ENCODE measurements at places on chromosomes 7 and 10.

DNA sequence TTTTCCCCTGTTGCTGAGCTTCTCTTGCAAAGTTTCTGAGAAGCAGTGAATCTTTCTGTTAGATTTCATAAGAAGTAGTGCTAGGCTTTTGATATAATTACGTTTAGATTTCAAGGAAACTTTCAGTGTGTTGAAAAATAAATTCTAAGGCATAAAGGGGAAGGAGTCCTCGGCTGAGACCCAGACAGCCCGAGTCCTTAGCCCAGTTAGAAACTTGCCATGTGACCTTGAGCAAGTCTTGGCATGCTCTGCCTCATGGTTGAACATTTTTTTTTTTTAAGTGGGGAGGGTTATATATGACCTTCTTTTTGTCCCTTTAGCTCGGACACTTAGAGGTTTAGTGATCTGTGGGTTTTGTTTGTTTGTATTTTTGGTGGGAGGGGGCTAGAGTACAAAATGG, 117.5 kb downstream of the TCF7L2 start:
- no peak for DNase-seq

DNA sequence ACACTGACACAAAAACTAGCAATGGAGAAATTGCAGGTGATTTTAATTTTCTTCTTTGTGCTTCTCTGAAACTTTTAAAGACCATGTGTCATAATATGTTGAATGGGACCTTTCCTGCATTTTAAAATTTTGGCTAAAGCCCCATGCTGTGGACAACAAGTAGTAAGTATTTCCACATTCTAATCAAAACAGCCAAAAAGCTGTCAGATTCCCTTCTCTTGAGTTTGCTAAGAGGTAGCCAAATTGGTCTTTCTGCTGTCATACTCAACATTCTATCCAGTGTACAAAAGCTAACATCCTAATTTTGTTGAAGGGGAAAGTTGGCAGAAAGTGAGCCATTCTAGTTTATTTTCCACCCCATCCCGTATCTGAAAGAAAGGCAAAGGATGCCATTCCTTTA, 447.6 kb downstream of the TFEC start:
- DNase-seq, result no peak

DNA sequence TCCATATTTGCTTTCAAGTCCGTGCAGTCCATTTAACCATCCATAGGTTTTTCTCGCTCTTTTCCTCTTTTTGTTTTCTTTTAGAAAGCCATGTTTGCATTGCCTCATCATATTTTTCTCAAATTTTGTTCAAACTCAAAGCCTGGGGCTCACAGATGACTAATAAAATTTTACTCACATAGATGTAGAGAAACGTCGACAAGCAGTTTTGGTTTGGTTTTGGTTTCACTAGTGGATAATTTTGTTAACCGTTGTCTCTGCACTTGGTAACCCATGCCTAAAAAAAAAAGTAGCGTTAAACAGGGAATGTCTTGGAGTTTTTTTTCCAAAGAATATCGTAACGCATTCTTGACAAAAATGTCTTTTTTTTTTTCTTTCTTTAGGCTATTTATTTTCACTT, 344.2 kb upstream of the GALNT17 start:
- DNase-seq, result no peak

- DNase-seq, result no peak
Observed at GRCh38 chr10:12344375-12345110, 4.8 kb upstream of the CAMK1D start.

DNA sequence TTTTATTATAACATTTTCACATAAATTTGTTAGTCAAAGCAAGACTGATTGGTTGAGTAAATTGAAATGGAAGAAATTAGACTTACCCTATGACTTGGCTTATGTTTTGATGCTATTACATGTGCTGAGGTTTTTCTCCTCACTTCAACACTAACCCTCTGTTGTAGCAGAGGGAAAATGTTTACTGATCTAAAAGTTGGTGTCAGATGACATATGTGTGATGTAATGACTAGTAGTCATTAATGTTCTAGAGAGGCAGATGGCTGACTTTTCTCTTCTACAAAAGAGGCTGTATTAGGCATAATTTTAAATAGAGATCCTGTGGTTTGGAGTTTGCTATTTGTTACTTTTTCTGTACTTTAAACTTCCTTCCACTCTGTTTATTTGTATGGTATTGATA, 266.0 kb downstream of the BBS9 start:
- no peak for DNase-seq

DNA sequence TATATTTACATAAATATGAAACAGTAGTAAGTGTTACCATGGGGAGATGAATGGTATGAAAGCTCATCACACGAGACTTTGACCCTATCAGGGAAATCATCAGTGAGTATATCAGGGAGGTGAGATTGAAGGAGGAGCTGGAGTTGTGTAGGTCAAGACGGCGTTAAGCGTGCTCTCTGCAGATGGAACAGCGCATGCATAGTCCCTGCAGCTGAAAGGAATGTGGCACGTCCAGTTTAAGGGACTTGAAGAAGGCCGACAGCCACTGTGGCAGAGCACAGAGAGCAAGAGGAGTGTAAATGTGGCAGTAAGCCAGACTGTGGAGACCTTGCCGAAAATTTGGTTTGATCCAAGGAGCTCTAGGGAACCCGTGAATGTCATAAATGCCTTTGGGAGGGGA, 38.9 kb downstream of the POU6F2 start:
- DNase-seq, result peak; percentile 61

GRCh38 chr7:21568762-21569161, 25.9 kb downstream of the DNAH11 start:
- no peak for DNase-seq

GRCh38 chr10:124221356-124222317, 128.2 kb upstream of the CHST15 start:
- no peak for DNase-seq

GRCh38 chr7:99120501-99120900, 23.4 kb downstream of the SMURF1 start:
- DNase-seq, result no peak

GRCh38 chr7:101680406-101681145, 51.5 kb upstream of the MYL10 start:
- no peak for DNase-seq

DNA sequence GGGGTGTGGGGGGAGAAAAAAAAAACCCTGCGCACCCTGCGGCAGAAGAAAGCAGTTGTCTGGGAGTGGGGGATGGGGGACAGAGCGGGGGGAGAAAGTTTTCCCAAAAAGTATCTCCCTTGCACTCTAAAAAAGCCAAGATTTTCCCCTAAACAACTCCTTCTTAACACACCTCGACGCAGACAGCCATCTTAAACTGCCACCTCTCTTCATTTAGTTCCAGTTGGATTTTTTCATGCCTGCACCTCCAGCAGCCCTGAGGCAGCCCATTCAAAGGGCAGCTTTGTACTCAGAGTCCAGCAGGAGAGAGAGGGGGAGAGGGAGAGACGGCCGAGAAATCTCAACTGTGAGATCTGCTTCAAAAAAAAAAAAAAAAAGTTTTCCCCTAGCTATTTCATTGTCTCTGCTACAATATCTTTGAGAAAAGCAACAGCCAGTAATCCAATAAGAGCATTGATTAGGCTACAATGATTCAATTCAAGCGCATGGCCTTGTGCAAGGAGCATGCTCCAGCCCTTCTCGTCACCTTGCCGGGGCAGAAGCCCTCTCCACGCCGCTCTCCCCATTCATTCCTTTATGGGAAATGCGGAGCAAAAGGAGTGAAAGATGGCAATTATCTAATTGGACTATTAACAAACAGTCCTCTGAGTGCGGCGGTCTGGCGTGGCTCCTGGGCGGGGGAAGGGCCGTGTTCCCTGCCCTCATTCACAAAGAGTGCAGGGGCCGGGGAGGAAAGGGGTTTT, 939 bp upstream of the VAX1 start:
- DNase-seq, result no peak

DNA sequence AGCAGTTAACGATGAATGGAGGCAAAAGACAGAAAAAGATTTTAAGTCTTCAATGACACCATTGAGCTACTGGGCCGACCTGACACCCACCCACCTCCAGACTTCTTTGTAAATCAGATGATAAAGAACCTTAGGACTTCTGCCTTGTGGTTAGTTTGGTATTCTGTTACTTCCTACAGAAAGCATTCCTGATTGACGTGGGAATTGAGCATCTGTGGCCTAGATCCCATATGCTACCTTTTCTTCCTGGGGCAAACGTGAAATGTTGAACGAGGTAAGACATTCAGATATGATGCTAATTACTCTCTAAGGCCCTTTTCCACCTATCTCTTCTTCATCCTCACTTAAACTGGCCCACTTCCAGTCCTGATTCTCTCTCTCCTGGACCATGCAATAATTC, 10.2 kb downstream of the PRLHR start:
- DNase-seq, result no peak

DNA sequence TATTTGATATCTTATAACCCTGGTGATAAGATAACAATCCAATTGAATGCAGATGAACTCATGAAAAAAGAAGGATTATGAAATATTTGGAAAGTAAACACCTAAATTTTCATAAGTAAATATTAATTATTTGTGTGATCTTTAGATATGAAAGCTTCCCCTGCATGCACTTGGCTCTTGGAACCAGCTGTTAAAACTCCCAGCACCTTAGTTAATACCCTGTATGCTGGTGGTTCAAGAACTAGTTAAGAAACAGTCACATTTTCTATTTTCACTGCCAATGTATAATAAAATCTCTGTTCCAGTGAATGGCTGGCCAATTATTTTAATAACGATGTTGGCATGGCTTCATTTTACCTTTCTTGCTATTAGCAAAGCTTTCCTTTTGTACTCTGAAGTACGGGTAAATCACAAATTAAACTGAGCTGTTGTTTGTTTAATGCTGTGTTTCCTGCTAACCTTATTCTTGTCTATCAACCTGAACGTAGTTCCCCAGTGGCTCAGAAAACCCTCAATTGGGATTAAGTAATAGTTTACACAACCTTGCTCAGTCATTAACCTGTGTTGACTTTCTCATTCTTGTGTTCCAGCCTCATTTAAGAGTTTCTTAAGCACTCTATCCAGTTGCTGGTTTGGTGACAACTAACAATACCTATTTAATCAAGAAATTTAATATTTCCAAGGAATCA, 38.9 kb downstream of the MET start:
- no peak for DNase-seq

GRCh38 chr10:132328738-132329137, 3.3 kb upstream of the LRRC27 start:
- peak; percentile 41 for DNase-seq

DNA sequence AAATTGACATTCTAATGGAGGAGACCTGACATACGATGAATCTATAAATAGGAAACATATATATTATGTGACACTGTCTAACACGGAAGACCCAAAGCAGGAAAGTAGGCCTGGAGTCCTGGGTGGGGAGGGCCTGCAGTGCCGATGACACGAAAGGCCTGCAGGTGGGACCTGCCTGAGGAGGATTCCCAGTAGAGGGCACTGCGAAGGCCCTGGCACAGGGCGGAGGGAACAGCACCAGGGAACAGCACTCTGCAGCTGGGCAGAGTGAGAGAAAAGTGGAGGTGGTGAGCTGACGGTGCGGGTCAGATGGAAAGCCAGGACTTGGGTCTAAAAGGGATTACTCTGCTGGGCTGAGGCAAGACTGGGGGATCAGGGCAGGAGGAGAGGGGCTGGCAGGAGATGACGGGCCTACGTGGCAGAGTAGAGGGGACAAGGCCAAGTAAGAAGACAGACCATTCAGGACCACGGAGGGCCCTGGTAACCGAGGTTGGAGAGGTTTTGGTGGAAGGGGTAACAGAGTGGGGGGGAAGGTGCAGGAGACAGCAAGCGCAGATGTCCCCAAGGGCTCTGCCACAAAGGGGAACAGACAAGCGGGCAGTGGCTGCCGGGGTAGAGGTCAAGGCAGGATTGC, 8.1 kb downstream of the ZNF746 start:
- no peak for DNase-seq

DNA sequence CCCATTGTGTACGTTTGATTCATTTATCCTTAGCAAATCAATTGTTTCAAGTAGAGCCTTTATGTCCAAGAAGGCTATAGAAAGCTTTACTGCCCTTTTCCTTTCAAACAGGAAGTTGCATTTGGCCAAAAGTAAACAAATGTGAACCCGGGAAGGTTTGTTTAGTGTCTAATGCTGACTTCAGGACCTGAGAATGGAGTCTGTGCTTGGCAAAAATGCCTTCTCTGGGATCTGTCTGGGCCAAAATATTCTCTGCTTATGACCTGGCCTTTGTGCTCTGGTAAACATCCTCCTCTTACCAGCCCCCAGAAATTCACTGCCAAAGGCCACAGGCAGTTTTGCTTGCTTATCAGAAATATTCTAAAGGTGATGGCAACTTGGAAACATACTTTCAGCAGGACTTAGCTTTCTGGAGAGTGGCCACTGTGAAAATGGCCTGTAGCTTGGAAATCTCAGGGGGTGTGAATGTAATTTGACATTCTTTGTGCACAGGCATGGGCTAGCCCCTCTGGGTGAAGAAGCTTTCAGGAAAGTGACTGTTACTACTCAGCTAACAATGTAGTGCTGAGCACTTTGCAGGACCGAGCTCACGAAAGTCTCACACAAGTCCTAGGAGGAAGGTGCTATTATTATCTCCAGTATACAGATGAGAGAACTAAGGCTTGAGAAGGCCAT, 199.5 kb downstream of the PTEN start:
- DNase-seq, result no peak

- no peak for DNase-seq
Observed at GRCh38 chr7:143252006-143252405, 11.2 kb upstream of the GSTK1 start.

DNA sequence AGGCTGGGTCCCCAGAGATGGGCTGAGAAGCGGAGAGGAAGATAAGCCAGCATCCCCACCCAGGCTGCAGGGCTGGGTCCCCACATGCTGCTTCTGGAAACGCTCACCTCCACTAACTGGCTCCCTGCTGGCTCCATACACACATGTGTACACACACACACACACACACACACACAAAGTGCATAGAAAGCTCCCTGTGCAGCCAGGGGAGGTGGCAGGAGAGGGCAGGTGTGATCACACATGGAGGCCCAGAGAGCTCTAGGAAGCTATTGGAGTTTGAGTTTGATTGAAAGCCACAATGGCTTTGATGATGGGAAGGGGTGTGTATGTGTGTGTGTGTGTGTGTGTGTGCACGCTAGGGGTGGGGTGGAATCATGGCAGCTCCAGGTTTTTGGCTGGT, 29.3 kb downstream of the CXCL12 start:
- no peak for DNase-seq

- DNase-seq, result no peak
Observed at GRCh38 chr7:52498366-52498765, 537.1 kb upstream of the POM121L12 start.

- no peak for DNase-seq
Observed at GRCh38 chr10:100374200-100374655, 27.2 kb downstream of the SCD start.

GRCh38 chr10:63214571-63214970, 81.4 kb downstream of the NRBF2 start:
- no peak for DNase-seq

GRCh38 chr10:86389441-86390193, 23.0 kb upstream of the GRID1 start:
- DNase-seq, result peak; percentile 51
